ENCODE measurements at places on chromosomes 16 and 17.

DNA sequence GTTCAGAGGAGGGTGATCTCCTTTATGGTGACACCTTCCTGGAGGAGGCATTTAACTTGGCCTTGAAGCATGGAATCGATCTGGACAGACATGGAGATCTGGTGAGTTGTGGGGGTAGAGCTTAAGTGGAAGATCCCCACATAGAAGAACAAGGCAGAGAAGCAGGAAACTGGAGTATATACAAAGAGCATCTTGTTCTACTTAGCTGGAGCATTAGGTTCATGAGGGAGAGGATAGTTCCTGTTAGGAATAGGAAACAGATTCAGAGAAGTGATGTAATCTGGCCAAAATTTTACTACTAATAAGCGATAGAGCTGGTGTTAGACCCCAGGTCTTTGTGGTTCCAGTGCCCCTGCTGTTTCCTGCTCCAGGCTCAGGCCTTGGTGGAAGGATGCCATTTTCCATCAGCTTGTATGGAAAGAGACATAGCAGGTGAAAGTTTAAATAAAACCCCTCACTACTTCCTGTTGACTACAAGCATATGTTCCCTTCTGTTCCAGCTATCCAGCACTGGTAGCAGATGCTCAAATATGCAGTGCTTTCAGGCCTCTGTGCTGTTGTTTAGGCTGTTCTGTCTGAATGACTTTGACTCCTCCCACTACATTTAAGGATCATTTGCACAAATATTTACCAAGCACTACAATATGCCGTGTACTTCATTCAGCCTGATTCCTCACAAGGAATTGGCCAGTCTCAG, 9.4 kb downstream of the RPAIN start:
- no peak for DNase-seq

DNA sequence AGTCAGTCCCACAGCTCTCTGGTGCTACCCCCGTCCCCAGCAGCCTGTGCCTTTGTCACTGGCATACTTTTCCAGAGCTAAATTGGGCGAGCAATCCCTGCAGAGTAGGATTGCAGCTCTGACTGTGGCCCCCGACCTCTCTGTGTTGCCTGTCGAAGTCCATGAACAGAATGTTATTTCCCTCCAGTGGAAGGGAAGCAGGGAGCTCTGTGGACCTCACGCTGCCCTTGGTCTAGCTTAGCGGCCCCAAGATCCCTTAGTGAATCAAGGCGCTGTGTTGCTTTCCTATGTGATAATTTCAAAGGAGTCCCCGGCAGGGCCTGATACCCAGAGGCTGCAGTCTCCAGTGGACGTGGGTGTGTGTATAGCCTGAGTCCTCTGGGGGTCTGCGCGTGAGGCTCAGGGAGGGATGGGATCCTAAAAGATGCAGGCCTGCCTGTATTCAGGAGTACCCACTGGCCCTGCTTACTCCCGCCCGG, 15.5 kb upstream of the CD300A start:
- no peak for DNase-seq

- no peak for DNase-seq
Observed at GRCh38 chr17:19533036-19533717, 477 bp upstream of the SLC47A1 start.

GRCh38 chr17:14366199-14366598, 65.3 kb downstream of the HS3ST3B1 start:
- DNase-seq = no peak

DNA sequence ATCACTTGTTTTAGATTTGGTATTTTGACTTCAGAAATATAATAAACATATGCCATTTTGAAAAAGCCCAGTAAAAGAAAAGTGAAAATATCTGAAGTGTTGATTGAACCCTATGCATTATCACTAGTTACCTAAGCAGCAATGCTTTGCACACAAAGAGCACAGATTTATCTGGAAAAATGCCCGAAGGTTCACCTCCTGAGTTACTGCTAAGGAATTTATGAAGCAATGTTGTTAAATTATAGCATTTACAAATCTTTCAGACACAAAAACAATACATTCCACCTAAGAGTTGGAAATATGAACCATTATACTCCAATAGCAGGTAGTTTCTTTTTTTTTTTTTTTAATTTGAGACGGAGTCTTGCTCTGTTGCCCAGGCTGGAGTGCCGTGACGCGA, 38.9 kb upstream of the GHDC start:
- DNase-seq = no peak

- no peak for DNase-seq
Observed at GRCh38 chr16:87744750-87745514, 20.9 kb downstream of the KLHDC4 start.

DNA sequence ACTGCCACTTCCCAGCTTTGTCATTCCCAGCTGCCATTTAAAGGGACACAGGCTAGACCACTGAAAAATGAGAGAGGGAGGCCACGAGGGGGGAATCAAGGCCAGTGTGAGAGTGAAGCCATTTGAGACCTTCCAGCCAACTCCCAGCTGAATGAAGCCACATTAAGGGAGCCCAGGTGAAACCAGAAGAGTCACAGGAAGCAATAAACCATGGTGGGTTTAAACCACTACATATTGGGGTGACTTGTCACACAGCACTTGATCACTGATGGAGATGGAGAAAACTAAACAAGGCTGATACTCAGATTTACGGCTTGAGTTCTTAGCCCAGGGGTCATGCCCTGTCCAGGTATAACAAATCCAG, 2.8 kb upstream of the NUBP1 start:
- no peak for DNase-seq

Measured in AG08396 (cell line).